ENCODE measurements at places on chromosomes 16 and 17.

DNA sequence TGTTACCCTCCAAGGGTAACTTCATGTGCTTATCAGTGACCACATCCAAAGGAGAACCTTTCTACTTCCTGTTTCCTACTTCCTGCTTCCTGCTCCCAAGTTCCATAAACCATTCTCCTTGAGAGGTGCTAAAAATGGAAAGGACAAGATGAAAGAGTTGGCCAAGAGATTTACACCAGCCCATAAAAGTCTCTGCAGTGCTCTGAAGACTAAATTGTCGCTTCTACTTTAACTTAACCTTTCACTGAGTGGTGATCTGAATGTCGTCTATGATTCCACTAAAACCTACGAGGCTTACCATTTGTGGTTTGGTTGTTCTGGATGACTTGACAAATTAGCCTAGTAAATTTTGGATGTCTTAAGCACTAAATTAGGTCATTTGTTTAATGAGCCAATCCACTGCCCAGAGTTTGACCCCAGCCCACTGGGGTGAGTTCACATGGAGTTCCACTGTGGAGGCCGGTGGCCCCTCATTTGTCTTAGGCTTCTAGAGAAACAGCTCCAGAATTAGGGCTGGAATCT lies 333.1 kb downstream of the FOXL1 start:
- no peak for DNase-seq

DNA sequence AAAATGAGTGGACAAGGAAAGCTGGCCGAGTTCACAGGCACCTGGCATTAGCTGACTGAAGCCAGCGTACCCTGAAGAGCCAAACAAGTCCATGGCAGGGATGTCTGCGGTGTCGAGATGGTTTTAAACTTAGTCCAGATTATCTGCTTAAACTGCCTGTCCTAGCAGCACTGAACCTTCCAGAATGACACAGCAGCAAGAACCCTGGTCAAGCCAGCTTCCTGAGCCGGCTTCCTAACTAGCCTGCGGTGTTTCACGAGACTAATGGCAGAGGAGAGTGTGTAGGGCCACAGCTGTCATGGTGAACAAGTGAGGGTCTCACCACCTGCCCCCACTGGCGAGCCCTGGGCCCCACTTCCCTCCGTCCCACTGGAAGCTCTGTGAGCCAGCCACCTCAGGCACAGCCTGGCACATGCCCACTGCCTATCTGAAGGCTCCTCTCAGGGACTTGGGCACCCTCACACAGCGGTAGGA lies 28.8 kb upstream of the MTSS2 start:
- no peak for DNase-seq

- no peak for DNase-seq
Observed at GRCh38 chr17:4199818-4200402, 56.9 kb downstream of the CYB5D2 start.

DNA sequence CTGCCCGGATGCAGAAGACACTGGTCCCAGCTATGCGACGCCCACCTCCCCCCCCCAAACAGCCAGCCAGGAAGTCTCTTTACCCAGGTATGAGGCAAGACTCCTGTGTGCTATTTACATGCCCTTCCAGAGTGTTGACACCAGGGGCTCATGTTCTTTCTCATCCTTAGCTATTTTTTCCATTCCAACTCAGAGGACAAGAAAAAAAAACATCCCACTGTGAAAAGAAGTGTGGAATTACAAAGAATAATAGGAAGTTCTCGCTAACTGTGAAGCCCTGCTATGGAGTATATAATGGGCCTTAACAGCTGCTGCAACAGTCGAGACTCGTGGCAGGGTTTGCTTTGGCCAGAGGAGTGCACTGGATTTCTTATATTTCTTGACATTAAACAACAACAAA lies 584.9 kb downstream of the CDH13 start:
- no peak for DNase-seq

- DNase-seq = no peak
Observed at GRCh38 chr16:81987706-81988105, 23.6 kb downstream of the SDR42E1 start.

DNA sequence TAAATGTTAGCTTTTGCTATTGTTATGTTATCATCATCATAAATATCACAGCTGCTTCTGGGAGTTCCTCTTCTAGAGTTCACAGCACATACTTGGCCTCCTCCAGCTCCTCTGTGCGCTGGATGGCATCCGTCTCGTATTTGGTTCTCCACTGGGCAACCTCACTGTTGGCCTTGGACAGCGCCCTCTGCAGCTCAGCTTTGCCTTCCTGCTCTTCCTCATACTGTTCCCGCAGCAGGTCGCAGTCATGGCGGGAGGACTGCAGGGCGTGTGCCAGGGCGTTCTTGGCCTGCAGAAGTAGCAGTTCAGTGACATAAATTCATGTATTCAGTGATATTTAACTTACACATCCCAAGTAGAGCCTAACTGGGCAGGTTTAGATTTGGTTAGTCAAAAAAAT lies 23.4 kb downstream of the MYH8 start:
- no peak for DNase-seq

DNA sequence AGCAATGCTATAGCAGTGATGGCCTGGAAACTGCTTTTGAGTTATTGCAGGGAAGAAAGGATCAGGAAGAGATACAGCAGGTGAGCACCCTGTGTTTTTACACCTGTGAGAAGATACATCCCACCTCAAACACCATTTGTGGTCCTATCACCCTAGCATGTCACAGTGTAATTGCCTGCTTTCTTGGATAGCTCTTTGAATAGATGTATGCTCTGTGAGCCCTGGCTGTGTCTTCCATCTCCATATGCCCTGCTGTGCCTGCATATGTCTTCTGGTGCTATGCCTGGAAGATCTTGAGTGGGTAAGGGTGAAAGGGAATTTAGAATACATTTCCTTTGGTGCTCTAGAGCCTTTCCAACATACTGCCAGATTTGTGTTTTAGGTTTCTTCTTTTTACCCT lies 15.5 kb downstream of the HLF start:
- no peak for DNase-seq

- DNase-seq = no peak
Observed at GRCh38 chr17:78019976-78020716, 61.6 kb downstream of the TNRC6C start.

- DNase-seq = no peak
Observed at GRCh38 chr17:79622122-79622601, 11.3 kb upstream of the RBFOX3 start.

DNA sequence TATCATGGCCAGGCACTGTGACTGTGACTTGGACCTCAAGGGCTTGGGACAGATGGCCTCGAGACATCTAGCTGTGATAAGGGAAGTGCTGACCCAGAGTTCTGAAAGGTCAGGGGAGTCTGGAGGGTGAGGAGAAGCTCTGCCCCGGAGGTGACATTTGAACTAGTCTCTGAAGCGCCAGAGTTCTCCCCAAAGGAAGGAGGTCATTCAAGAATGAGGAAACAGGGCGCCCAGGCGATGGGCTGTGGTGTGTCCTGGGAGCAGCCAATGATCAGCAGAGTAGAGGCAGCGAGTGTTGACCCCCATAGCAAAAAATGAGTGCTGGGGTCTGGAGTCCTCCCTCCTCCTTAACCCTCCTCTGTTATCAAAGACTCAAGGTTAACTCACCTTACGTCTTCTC lies 4.9 kb downstream of the STARD3 start:
- DNase-seq = no peak

DNA sequence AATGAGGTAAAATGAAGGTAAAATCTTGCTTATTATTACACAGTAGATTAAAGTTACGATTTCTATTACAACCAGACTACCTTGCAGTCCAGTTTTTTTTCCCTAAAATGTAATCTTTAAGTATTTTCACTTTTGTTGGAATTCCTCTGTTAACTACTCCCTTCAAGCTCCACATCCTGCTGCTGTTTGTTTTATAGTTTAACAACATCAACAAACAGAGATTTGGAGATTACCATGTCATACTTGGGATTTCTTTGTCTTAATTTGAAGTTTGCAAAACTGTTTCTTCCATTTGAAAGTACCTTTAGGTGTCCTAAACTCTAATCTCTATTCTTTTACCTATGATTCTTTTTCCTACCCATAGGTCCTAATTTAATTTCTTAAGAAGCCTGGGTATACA lies 83.3 kb downstream of the ABHD15 start:
- no peak for DNase-seq

GRCh38 chr17:76122431-76123190 lies 18.4 kb downstream of the FOXJ1 start:
- no peak for DNase-seq

GRCh38 chr17:77779711-77780539 lies 178.6 kb upstream of the TNRC6C start:
- no peak for DNase-seq

GRCh38 chr16:17743158-17743557 lies 272.4 kb upstream of the XYLT1 start:
- no peak for DNase-seq

GRCh38 chr16:85750827-85751697 lies at the start of gene C16orf74:
TSS of gene C16orf74 (minus strand) at chr16:85751096. CDS start at chr16:85735217, 15,879 bp downstream.
- no peak for DNase-seq

DNA sequence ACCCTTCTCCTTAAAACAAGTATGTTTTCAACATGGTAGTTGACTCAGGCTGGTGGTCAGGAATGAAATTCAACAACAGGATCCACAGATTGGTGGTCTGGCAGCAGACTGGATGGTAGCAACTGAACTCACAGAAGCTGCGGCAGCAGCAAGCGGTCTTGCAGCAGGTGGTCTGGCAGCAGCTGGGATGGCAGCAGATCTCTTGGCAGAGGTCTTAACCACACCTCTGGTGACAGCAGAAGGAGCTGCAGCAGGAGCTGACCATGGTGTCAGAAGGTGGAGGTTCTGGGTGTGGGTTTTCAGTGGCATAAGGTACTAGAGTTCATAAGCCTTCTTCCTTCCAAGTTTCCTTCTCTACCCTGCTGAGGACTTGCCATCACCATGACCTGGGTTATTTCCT lies 2.2 kb upstream of the KRTAP4-1 start:
- DNase-seq = no peak

DNA sequence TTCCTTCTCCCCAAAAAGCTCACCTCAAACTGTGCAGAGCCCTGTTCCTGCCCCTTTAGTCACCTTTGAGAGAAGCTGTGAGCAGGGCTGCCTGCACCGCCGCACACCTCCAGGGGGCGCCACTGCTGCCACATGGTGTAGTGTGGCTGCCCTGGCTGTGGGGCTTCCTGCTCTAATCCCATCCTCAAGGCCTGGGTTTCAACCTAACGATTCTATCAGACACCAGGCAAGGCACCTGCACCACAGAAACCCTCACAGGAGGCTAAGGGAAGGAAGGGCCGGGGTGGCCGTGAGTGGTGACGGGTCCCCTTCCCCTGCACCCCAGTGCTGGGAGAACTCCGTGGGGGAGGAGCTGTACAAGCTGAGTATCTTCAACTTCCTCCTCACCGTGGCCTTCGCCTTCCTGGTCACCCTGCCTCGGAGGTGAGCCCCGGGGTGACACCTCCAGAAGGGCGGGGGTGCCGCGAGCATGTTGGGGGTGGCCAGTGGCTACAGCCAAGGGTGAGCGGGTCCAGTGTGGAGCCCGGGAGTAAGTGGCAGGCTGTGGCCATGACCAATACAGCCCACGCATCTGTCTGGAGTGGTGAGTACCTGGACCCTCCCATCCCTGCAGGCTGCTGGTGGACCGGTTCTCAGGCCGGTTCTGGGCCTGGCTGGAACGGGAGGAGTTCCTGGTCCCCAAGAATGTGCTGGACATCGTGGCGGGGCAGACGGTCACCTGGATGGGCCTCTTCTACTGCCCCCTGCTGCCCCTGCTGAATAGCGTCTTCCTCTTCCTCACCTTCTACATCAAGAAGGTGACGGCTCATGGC lies 7.0 kb downstream of the TMC8 start:
- DNase-seq = no peak

GRCh38 chr16:85978291-85978775 lies 79.4 kb downstream of the IRF8 start:
- DNase-seq = no peak

- no peak for DNase-seq
Observed at GRCh38 chr17:7848131-7848579, 6.7 kb upstream of the TMEM88 start.

- DNase-seq = no peak
Observed at GRCh38 chr16:50195756-50196155, 42.6 kb downstream of the TENT4B start.

DNA sequence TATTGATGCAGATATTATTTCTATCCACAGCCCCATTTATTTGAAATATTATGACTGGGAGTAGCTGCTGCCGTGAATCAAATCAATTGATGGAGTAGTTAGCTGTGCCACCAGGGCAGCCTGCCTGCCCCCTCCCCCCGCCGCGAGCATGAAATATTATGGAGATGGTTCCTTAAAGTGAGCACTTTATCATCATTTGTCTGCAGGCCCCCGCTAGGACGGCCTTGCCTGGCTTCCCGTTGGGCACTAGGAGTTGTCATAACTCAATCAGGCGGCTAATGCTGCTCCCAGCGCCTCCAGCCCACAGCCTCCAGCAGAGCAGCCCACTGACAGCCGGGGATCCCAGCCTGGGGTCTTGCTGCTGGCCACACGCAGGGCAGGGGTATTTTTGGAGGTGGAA lies 173.9 kb downstream of the SALL1 start:
- DNase-seq = no peak

DNA sequence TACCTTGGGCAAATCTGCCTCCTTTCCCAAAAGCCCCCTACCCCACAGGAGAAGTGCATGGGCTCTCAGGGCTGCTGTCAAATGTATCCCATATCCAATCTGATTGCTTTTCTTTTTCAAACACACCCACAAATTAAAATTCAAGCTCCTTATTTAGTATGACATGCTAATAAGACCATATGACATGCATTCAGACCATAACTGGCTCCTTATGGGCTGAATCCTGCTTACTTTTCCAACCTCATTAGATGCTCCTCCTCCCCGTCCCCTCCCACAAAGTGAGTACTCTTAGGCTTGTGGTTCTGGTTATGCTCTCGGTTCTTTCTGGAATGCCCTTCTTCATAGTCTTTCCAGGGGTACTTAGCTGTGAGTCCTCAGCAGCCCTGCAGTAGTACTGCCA lies 59.0 kb upstream of the TOM1L1 start:
- DNase-seq = no peak

DNA sequence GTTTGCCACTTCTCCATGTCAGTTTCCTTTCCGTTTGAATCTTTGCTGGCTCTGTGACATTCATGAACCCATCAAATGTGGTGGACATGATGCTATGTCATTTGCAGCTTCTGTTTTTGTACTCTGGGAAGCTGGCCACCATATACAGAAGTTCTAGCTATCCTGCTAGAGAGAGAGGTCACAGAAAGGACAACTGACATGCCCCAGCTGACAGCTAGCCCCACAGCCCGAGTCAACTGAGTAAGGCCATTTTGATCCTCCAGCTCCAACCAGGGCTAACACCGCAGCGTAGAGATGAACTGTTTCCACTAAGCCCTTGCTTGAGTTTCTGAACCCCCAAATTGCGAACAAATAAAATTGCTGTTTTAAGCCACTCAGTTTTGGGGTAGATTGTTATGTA lies 33.8 kb downstream of the CCDC42 start:
- no peak for DNase-seq

DNA sequence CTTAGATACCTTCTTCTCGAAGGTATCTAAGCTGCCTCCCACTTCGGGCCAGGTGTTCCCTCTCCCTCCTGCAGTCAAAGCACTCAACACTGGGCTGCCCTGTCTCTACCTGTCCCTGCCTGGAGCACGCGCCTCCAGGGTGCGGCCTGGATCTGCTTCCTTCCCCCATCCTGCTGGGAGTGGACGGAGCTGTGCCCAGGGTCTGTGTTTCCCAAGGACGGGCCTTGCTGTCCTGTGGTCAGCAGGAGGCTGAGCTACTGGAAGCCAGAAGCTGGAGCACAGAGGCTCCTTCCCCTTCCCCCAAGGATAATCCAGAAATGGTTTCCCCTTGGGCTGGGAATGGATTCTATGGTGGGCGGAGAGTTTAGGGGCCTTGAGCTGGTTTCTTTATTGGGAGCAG lies 16.7 kb downstream of the LLGL2 start:
- DNase-seq = no peak
